Germinal center (tissue), 1 donor: ENCODE measurements at places on chromosomes 16 and 17.

GRCh38 chr17:61641715-61642114 lies 50.7 kb upstream of the NACA2 start:
- DNase-seq = no peak

DNA sequence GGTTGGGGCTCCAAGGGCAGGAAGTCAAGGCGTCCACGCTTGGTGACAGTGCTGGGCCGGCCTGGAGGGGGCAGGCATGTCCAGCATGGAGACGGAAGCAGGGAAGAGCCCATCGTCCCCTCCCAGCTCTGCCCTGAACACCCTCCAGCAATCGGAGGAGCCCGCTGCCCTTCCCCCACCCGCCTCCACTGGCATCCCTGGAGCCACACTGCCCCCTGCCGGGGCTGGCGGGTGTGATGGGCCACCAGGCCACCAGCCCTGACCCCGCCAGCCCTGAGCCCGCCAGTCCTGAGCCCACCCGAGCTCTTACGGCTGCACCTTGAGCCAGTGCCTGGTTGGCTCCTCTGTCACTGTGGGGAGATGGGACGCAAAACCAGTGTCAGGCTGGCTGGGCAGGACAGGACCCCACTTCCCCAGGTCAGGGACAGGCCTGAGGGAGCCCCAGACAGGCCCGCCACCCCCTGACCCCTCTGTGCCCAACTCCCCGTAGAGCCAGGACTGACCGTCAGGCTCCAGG lies 4.1 kb upstream of the CDH15 start:
- peak; percentile 81 for DNase-seq

DNA sequence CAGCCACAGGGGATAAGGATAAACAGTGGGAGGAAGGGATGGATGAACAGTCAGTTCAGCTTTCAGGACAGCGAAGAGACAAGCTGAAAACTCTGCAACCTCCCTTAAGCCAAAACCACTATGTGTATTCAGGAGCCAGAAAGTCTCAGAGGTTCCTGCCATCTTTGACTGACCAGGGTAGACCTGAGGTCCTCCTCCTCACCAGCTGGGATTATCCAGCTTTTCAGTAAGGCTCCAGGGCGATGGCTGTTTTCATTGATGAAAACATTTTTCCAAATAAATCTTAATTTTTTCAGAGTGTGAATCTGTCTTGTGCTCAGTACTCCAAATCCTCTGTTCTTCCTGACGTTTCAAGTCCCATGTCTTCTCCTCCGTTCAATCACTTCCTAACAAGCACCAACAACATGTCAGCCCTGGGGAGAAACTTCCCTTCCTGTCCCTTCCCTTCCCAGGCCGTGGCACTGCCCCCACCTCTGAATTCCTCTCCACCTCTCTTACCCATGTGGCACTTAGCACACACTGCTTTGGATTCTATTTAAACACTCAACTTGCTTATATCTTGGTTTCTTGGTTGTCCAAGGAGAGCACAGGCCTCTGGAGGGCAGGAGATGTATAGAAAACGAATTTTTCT lies 5.2 kb downstream of the HSDL1 start:
- DNase-seq = no peak

GRCh38 chr16:55297910-55298479 lies 26.0 kb upstream of the IRX6 start:
- DNase-seq = no peak

DNA sequence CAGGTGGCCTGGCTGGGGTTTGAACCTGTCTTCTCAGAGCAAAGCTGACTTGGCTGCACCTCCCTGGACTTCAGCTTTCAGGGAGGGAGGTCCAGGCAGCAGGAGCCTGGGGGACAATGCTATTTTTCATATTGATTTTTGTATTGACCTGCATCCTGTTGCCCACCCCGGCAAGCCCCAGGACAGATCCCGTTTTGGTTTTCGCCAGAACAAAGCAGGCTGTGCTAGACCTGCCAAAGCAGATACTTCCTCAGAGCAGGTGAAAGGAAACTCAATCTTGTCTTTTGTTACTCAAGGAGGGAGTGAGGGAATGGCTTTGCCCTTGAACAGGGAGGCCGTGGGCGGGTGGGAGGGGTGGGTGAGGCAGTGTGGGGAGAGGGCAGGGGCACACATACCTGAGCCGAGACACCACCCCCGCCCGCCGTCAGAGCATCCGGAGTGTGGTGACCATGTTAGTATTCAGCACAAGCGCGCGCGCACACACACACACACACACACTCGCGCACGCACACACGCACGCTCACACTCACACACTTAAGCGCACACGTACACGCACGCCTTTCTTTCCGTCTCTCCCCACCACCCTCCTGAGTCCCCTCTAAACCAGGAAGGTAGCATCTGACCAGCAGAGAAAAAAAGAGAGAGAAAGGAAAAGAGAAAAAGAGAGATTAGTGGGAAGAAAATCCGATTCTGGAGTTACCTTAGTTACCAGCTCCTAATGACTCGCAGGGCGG lies 59.5 kb downstream of the RAI1 start:
- DNase-seq = no peak

- no peak for DNase-seq
Measured at GRCh38 chr17:56737421-56738161, 96.1 kb downstream of the C17orf67 start.
